ENCODE measurements at places on chromosomes 13 and 19. TPM values are rescaled to one million over a fixed set of nuclear protein-coding genes. Genes with fewer than 3 reads are reported as not detected.

DNA sequence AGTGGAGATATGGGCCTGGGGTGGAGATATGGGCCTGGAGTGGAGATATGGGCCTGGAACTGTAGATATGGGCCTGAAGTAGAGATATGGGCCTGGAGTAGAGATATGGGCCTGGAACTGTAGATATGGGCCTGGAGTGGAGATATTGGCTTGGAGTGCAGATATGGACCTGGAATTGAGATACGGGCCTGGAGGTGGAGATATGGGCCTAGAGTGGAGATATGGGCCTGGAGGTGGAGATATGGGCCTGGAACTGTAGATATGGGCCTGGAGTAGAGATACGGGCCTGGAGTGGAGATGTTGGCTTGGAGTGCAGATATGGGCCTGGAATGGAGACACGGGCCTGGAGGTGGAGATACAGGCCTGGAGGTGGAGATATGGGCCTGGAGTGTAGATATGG lies 402 bp downstream of the KIR3DL3 start:
- no peak overlapping the region for H3K27ac ChIP-seq
- no peaks in the 10 kb centered on the region for H3K27me3 ChIP-seq
- no peaks in the 10 kb centered on the region for H3K36me3 ChIP-seq
- DNase-seq: no peak
- H3K4me1 ChIP-seq: no peaks in the 10 kb centered on the region

DNA sequence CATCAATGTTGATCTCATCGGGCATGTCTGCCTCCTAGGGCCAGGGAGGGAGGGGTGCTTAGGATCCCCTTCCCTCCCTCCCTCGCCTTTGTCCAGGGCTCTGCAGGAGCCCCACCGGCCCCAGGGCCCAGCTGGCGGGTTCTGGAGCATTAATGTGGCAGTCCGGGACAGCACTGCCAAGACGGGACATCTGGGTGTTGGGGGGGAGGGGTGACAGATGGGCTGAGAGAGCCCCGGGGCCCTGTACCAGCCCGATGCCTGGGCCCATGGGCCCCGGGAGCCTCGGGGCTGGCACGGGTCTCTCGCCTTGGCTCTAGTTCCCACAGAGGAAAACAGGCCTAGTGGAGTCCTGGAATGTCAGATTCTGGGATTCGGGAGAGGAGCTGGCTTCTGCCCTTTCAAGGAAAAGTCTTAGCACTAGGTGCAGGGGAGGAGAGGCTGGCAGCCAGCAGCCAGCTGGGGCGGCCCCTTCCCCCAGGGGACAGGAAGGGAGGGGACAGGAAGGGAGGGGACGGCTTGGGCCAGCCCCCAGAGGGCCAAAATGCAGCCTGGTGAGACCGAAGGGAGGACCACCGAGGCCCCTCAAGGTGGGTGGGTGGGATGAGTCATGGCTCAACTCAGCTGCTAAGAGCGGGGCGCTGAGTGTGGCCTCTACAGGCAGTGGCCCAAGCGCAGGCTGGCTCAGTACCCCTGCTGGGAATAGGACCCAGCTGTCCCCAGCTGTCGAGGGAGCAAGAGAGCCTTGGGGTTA lies 3.1 kb downstream of the PPP1R14A start:
- peak overlapping the region; percentile 53 for H3K4me3 ChIP-seq
- peaks cover 3% of the 10 kb centered on the region for H3K4me1 ChIP-seq
- peak overlapping the region; percentile 96 for H3K27ac ChIP-seq
- no peaks in the 10 kb centered on the region for H3K36me3 ChIP-seq
- peak; percentile 85 for DNase-seq
- no peaks in the 10 kb centered on the region for H3K27me3 ChIP-seq

Gene ZNF132
- 4.5 TPM for total RNA-seq

Gene GPR18
- 0.24 TPM for total RNA-seq

DNA sequence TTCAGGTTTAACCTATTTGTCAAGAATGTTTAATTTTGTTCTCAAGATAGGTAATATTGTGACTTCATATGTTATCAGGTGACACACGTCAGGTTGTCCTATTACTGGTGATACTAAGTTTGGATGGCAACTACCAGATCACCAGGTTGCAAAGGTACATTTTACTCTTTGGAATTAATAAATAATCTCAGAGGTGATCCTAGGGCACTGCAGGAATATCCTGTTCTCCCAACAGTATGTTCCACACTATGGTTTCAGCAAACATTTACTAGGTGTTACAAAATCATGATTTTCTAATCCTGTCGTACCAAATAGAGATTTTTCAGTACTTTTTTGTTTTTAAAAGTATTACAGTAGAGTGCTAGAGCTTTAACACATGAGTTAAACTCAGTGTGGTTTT lies 29.3 kb upstream of the MYCBP2 start:
- no peaks in the 10 kb centered on the region for H3K27me3 ChIP-seq
- DNase-seq: no peak
- H3K4me1 ChIP-seq: no peaks in the 10 kb centered on the region
- H3K36me3 ChIP-seq: no peaks in the 10 kb centered on the region

Gene TLE2
- 32.9 TPM for total RNA-seq

Gene MBD3L3
- total RNA-seq: not detected

DNA sequence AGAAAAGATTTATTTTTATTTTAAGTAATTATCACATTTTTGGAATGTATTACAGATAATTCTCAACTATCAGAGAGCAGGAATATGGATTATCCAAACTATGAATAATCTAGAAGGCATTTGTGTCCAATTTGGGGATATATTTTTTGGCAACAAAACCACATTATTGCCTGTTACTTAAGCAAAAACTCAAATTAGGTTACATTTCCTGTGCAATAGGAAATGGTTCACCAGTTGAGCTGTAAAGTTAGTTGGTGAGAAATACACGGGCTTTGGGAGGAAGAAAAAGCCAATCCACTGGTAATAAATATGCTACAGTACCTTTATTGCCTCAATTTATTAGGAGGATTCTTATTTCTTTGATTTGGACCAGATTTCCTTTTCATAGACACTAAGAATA lies 1075.2 kb downstream of the PCDH9 start:
- H3K36me3 ChIP-seq: no peaks in the 10 kb centered on the region
- H3K27ac ChIP-seq: no peak overlapping the region
- H3K27me3 ChIP-seq: no peaks in the 10 kb centered on the region
- H3K4me1 ChIP-seq: no peaks in the 10 kb centered on the region
- no peak overlapping the region for H3K4me3 ChIP-seq
- no peak for DNase-seq

DNA sequence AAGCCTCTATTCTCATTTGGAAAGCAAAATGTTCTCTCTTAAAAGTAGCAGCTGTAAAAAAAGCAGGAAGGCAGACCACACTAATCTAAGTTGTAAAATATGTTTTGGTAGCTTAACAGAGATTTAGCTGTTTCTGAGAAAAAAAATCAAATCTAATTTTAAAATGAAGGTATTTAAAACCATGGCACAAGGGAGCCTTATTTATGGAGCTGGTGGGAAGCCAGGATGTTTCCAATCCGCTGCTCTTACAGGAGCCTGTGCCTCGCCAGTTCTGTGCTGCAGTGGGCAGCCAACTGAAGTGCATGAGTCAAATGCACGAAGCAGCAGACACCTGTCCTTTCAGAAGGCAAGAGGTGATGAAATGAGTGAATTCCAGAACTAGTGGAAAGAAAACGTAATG lies 28.2 kb downstream of the GPC6 start:
- H3K27ac ChIP-seq: no peak overlapping the region
- DNase-seq: no peak
- H3K4me3 ChIP-seq: no peak overlapping the region
- no peaks in the 10 kb centered on the region for H3K36me3 ChIP-seq

GRCh38 chr13:27036236-27036981 lies 135.2 kb downstream of the USP12 start:
- no peak for DNase-seq
- H3K27ac ChIP-seq: no peak overlapping the region
- no peaks in the 10 kb centered on the region for H3K27me3 ChIP-seq
- H3K4me1 ChIP-seq: no peaks in the 10 kb centered on the region
- H3K36me3 ChIP-seq: no peaks in the 10 kb centered on the region

Gene ATP5F1D
- total RNA-seq: 92.8 TPM

Gene ZNF677
- 23.5 TPM for total RNA-seq

DNA sequence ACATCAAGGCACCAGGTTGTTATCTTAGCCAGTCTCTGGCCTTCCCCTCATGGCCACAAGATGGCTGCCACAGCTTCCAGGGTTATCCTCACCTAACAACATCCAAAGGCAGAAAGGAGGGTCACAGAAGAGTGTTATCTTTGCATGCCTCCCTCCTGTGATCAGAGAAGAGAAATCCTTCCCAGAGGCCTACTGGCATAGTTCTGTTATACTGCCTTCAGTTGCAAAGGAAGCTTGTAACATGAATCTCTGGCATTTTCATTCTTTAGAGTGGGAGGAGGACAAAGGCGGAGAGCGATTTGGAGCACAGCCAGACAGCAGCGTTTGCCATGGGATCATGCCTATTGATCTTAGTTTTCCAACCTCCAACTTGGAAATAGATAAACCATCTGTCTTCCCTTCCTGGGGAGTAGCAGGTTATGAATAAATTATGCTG lies 135.7 kb downstream of the DNAJC15 start:
- no peak overlapping the region for H3K27ac ChIP-seq
- H3K4me1 ChIP-seq: no peaks in the 10 kb centered on the region
- H3K36me3 ChIP-seq: no peaks in the 10 kb centered on the region
- DNase-seq: no peak
- no peak overlapping the region for H3K4me3 ChIP-seq

- H3K27me3 ChIP-seq: no peaks in the 10 kb centered on the region
- no peak overlapping the region for H3K27ac ChIP-seq
- H3K4me3 ChIP-seq: no peak overlapping the region
- H3K36me3 ChIP-seq: no peaks in the 10 kb centered on the region
- no peaks in the 10 kb centered on the region for H3K4me1 ChIP-seq
Measured at GRCh38 chr19:12034198-12034597, 1.3 kb downstream of the ZNF433 start.

- DNase-seq: no peak
- H3K4me1 ChIP-seq: no peaks in the 10 kb centered on the region
- no peak overlapping the region for H3K4me3 ChIP-seq
- no peaks in the 10 kb centered on the region for H3K27me3 ChIP-seq
- no peaks in the 10 kb centered on the region for H3K36me3 ChIP-seq
- H3K27ac ChIP-seq: no peak overlapping the region
Measured at GRCh38 chr13:80211566-80211965, 129.4 kb downstream of the SPRY2 start.

GRCh38 chr19:43599635-43600295 lies 3.4 kb downstream of the ZNF576 start:
- H3K27me3 ChIP-seq: no peaks in the 10 kb centered on the region
- DNase-seq: no peak
- H3K4me1 ChIP-seq: no peaks in the 10 kb centered on the region

Gene CDC42EP5
- 45.0 TPM for total RNA-seq

Gene ZNF155
- total RNA-seq: 10.8 TPM

DNA sequence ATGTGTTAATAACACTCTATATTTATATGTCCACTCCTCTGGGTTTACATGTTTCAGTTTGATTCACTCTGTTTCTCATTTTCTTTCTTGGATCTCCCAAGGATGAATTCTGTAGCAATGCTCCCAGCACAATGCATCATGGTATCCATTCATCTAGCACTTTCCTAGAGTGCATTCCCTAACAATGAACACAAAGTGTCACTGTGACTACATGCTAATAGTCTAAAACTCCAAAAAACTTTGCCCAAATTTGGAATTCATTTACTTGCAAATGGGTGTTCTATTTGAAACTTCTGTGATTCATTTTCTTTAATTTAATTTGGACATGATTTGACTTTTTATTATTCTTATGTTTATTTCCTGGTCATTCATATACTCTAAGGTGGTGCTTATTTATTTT lies 286.3 kb downstream of the POU4F1 start:
- H3K36me3 ChIP-seq: no peaks in the 10 kb centered on the region
- H3K27ac ChIP-seq: no peak overlapping the region
- no peak for DNase-seq
- H3K4me3 ChIP-seq: no peak overlapping the region

DNA sequence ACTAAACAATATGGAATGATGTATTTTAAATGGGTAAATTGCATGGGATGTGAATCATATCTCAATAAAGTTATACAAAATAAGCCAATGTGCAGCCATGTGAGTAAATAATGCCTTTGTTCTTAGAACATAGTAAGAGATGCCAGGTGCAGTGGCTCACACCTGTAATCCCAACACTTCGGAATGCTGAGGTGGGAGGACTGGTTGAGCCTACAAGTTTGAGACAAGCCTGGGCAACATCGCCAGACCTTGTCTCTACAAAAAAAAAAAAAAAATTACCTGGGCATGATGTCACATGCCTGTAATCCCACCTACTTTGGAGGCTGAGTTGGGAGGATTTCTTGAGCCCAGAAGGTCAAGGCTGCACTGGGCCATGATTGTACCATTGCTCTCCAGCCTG lies 230.7 kb downstream of the RFC3 start:
- no peaks in the 10 kb centered on the region for H3K27me3 ChIP-seq
- no peaks in the 10 kb centered on the region for H3K36me3 ChIP-seq
- H3K4me1 ChIP-seq: no peaks in the 10 kb centered on the region

DNA sequence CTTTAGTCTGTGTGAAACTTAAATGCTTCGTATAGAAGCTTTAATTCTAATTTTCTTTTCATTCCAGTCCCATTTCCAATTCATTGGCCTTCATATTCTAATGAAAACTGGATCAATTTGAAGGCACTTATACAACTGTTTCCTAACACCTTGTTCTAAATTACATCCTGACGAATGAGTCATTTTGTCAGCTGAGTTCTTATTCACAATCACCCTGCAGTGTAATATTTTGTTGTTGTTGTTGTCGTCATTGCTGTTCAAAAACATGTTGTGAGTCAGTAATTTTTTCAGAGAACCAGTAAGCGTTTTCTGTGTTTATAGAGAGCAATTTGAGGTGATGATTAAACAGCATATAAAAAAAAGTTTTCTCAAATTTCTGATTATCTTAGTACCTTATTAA lies 290.0 kb downstream of the PCDH9 start:
- H3K36me3 ChIP-seq: no peaks in the 10 kb centered on the region
- no peak overlapping the region for H3K27ac ChIP-seq
- H3K4me3 ChIP-seq: no peak overlapping the region
- DNase-seq: no peak
- H3K27me3 ChIP-seq: no peaks in the 10 kb centered on the region

Gene ZNF627
- total RNA-seq: 7.1 TPM

DNA sequence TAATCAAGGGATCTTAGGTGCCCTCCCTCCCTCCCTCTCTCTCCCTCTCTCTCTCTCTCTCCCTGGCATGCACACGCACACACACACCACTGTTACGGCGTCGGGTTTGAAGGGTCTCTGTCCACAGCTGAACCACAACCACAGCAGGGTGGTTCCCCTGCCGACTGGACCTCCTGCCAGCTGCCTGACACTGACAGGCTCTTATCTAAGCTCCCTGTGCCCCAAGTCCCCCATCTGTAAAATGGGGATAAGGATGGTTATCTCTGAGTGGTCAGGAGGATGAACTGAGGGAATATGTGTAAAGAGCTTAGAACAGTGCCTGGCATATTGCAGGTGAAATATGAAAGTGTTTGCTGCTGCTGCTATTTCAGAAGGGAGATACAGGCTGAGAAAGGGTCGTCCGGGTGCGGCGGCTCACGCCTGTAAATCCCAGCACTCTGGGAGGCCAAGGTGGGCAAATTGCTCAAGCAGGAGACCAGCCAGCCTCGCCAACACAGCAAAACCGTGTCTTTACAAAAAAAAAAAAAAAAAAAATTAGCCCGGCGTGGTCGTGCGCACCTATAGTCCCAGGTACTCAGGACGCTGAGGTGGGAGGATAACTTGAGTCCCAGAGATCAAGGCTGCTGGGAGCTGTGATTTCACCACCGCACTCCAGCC lies 852 bp upstream of the SHISA7 start:
- DNase-seq: no peak
- H3K27me3 ChIP-seq: no peaks in the 10 kb centered on the region
- H3K27ac ChIP-seq: no peak overlapping the region
- H3K4me1 ChIP-seq: no peaks in the 10 kb centered on the region

- H3K27me3 ChIP-seq: no peaks in the 10 kb centered on the region
- no peak overlapping the region for H3K27ac ChIP-seq
- no peak overlapping the region for H3K4me3 ChIP-seq
- no peaks in the 10 kb centered on the region for H3K36me3 ChIP-seq
Measured at GRCh38 chr19:11246941-11247340, 7.5 kb downstream of the ANGPTL8 start.

Gene AMER2
- not detected for total RNA-seq

Data from aorta (tissue), 5 donors.